ENCODE measurements at places on chromosomes 12 and 14. TPM values are rescaled to one million over a fixed set of nuclear protein-coding genes. Genes with fewer than 3 reads are reported as not detected.

Gene MPHOSPH9
- total RNA-seq, result 40.4 TPM

Gene PIWIL1
- total RNA-seq, result not detected

Gene PSMA6
- total RNA-seq, result 322 TPM

Gene ASIC1
- 1.3 TPM for total RNA-seq

Gene USP44
- total RNA-seq, result not detected

Gene CALM1
- 140 TPM for total RNA-seq
